ENCODE measurements at places on chromosomes 7 and 10. TPM values are rescaled to one million over a fixed set of nuclear protein-coding genes. Genes with fewer than 3 reads are reported as not detected.

- DNase-seq, result no peak
Measured at GRCh38 chr10:29472301-29473086, 162.3 kb downstream of the SVIL start.

DNA sequence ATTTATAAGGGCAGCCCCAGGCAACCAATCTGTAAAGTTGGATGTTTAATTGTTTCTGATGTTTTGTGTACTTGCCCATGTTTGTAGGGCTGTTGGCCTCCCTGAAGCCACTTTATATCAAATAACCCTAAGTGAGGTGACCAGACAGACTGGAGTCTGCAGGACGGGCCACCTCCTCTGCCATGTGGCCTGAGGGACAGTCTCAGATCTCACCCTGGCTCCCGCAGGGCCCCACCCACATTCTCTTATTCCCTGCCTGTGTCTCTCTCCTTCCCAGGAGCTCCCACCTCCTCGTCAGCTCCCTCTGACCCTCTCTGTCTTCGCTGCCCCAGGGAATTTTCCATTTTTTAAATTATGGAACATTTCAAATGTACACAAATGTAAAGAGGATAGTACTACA is 9.5 kb upstream of the C10orf71 start:
- no peak for DNase-seq

- no peak for DNase-seq
Measured at GRCh38 chr7:122752583-122752982, 49.9 kb upstream of the RNF148 start.

GRCh38 chr10:124228471-124228870 is 135.1 kb upstream of the CHST15 start:
- no peak for DNase-seq

GRCh38 chr7:139679731-139680594 is 97.8 kb downstream of the HIPK2 start:
- DNase-seq, result peak; percentile 83

Gene EVX1
- not detected for total RNA-seq

Gene ITGB8
- total RNA-seq, result 107 TPM

Measured in H4 (cell line).